ENCODE measurements at places on chromosomes 1 and 21. TPM values are rescaled to one million over a fixed set of nuclear protein-coding genes. Genes with fewer than 3 reads are reported as not detected.

Gene LCE1C
- not detected for total RNA-seq

Gene NCAM2
- 138 TPM for total RNA-seq

Gene ITLN2
- total RNA-seq: 0.20 TPM

Gene CD1B
- not detected for total RNA-seq

Gene OR2T29
- total RNA-seq: not detected

Gene FAM78B
- total RNA-seq: 6.1 TPM

Gene MROH7
- total RNA-seq: 3.6 TPM

Gene PALMD
- 12.1 TPM for total RNA-seq

Gene ADAM30
- not detected for total RNA-seq

Gene DIRAS3
- 3.6 TPM for total RNA-seq

Gene MMP23B
- 13.2 TPM for total RNA-seq

GRCh38 chr1:43147625-43148327, 24.3 kb downstream of the EBNA1BP2 start:
- peak; percentile 63 for DNase-seq

DNA sequence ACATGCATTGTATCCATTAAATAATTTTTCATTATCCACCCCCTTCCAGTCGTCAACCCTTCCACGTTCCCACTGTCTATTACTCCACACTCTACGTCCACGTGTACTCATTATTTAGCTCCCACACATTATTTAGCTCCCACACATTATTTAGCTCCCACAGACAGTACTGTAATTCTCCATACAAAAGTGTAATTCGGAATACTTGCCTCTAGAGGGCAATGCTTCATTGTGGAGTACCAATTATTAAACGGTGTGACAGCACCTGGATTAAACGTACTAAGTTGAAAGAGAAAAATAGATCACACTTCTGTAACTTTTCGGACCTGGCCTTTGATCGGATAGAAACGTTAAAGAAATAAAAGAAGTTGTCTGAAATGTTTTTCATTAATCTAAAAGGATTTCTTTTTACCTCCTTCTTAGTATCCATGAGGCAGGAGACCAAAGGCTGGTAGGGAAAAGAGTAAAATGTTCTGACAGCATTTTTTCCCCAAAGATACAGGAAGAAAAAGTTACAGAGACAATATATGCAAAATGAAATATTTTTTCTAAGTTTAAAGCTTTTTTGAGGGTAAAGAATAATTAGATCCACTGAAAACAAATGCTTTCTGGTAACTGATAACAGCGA, 99.2 kb downstream of the LHX8 start:
- peak; percentile 35 for DNase-seq

GRCh38 chr1:26879793-26880192, 10.3 kb downstream of the GPN2 start:
- no peak for DNase-seq

- DNase-seq: peak; percentile 0
These were observed 64.6 kb downstream of the WNT9A start for GRCh38 chr1:227883073-227883520.

GRCh38 chr1:27342778-27343638, 1.2 kb downstream of the SYTL1 start:
- no peak for DNase-seq

GRCh38 chr1:192951691-192952460, 107.3 kb downstream of the UCHL5 start:
- DNase-seq: no peak

DNA sequence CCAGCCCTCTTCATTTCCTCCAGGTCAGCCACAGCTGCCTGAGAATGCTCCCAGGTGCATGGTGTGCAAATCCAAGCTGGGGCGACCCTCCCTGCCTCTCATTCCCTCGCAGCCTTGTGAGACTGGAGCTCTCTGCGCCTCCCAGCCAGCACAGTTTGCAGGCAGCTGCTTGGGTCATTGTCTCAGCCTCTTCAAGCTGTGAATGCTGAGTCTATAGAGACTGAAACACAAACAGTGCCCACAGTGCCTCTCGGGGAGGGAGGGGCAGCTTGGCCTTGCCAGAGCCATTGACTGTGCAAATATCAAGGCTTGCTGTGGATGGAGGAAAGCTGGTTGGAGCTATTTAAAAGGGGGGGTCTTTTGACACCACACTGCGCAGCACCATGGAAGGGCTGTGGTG, 10.6 kb downstream of the PLXNA2 start:
- DNase-seq: peak; percentile 74

GRCh38 chr21:44485254-44485793, 30.0 kb downstream of the LRRC3 start:
- no peak for DNase-seq

GRCh38 chr1:47963568-47964358, 33.4 kb downstream of the TRABD2B start:
- DNase-seq: no peak

GRCh38 chr1:14603645-14604044, 5.2 kb downstream of the KAZN start:
- DNase-seq: no peak

DNA sequence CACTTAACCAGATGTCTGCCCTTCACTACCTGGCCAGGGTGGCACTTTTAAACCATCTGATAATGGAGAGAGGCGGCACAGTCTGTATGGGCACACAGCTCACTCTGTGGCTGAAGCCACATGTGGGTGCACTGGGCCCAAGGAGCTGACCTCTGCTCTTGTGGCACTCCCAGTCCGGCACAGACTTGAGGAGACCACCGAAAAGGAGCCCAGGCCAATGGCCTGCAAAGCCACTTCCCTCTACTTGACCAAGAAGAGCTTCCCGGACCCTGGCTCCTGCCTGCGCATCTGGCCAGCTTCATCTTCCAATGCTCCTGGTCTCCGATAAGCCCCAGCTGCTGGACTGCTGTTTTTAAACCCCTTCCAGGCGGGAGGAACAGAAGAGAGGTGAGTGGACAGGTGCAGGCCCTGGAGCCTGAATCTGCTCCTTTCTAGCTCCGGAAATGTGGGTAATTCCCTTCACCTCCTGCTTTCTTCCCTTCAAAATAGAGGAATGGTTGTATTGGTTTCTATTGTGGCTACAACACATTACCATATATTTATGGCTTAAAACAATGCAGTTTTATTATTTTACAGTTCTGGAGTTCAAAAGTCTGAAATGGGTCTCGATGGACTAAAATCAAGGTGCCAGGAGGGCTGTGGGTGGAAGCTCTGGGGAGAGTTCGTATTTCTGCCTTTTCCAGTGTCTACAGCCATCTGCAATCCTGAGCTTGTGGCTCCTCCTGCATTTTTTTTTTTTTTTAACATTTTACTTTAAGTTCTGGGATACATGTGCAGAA, 11.6 kb downstream of the GNG4 start:
- DNase-seq: no peak

- no peak for DNase-seq
These were observed 83.9 kb downstream of the SMYD2 start for GRCh38 chr1:214364786-214365295.

GRCh38 chr1:181179279-181179986, 90.9 kb downstream of the IER5 start:
- no peak for DNase-seq

DNA sequence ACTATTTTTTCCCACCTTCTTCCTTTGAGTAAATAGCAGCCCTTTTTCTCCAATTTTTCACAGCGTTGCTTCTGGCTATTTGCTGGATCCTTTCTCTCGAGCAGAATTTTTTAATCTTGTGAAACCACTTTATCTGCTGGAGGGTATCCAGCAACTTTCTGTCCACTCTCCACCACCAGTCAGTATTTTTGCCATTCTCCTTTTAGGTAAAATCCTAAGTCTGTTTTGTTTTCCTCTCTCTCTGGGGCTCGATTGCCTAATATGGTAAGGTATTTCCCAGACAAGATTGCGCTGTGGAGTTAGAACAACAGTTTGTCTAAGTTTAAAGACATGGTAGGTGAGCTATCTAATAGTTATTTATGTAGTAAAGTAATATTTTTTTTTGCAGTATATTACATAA, 156.9 kb downstream of the PPP1R12B start:
- DNase-seq: peak; percentile 14

DNA sequence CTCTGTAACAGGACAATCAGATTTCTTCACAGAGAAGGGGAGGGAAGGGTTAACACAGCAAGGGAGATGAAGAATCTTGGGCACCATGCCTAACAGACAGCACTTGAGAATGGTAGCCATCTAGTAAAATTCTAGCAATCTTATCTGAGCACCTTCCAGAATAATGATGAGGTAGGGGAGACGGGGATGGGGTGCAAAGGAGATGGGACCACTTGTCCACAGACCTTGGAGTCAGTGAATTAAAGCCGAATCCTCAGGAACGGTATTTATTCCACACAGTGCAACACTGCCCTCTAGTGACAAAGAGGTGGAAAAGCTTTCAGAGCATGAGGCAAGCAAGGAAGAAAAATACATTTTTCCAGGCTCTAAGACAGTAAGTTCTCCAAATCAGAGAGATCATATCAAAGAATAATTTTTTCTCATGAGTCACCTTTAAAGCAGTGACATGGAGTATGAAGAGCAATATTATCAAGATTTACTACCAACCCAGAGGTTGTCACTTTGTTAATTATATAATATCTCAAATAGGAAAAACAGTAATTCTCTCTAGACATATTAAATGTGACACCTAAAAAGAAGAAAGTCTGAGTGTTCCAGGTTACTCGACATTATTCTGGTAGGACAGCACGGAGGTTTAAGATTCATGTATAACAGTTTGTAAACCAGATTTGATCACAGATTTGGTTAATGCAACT, 43.3 kb upstream of the LPAR3 start:
- DNase-seq: peak; percentile 91

GRCh38 chr1:204751480-204751879, 65.9 kb upstream of the LRRN2 start:
- no peak for DNase-seq

GRCh38 chr1:33661811-33662454, 189.5 kb downstream of the ZSCAN20 start:
- peak; percentile 82 for DNase-seq

DNA sequence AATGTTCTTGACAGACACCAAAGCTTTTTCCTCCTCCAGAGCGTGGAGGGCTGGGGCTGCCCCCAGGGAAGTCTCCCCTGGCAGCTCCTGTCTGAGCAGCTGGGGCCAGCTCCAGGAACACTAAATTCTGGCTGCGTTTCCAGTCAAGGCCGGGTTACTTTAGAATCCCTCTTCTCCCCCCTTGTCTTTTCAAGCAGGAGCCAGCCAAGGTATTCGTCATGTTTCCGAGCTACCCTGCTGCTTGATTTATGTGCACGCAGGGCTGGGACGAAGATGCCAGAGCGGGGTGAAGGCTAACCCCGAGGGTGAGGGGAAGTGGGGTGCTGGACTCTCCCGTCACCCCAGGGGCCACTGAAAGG, 68.1 kb upstream of the ANGPTL1 start:
- peak; percentile 81 for DNase-seq

DNA sequence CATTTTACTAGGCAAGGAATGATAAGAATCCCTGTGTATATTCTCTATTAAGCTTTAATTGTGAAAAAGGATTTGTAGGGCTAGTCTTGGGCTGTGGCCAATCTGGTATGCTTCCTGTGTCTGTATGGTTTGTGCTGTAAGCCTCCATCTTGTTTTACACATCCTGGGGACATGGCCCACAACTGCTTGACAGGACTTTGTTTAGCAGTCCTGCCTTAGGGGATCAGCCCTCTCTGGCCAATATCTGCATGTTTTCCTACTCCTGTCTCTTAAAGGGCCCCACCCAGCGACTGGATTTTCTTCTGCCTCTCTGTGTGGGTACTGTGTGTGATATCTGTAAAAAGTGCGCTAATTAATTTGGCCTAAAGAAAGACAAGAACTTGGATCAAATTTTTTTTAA, 813.2 kb downstream of the PLA2G4A start:
- no peak for DNase-seq

GRCh38 chr1:219792337-219793021, 135.9 kb downstream of the SLC30A10 start:
- no peak for DNase-seq

DNA sequence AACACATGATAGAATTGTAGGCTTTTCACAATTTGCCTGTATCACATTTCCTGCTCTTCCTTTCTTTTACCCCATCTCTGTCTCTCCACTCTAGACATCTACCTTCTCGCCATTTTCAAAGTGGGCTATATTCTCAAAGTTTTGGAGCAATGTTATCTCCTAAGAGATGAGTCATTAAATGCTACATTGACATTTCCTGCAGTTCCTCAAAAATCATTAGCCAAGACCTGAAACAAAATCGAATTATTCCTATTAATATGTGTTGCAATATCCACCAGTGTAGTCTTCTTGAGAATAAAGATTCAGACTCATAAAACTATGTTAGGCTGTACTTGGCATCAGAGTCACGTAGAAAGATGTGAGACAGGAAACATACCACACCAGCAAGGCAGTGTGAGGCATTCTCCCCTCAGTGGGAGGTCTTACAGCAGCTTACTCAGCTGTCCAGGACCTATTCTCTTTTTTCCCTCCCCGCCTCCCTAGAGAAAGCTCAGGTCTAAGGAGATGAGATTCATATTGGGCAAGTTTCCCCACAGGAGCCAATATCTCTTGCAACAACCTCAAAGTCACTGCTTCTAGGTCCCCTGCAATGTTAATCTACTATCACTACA, 38.8 kb downstream of the FRRS1 start:
- no peak for DNase-seq
